ENCODE measurements at places on chromosomes 11 and 22.

DNA sequence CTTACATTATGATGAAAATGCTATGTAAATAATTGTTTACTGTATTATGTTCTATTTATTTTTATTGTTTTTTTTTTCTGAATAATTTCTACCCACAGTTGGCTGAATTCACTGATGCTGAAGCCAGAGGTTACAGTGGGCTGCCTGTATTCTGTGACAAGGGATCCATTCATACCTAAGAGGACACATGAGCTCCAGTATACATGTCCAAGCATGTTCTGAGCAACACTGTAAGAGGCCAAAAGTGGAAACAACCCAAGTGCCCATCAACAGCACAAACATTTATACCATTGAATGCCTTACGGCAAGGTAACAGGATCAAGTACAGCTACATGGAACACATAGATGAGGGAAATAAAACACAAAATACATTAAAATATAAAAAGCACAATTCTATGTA lies 1.4 kb upstream of the SRSF8 start:
- no peak for DNase-seq

- DNase-seq: no peak
Measured at GRCh38 chr11:12329797-12330196, 47.6 kb upstream of the PARVA start.

DNA sequence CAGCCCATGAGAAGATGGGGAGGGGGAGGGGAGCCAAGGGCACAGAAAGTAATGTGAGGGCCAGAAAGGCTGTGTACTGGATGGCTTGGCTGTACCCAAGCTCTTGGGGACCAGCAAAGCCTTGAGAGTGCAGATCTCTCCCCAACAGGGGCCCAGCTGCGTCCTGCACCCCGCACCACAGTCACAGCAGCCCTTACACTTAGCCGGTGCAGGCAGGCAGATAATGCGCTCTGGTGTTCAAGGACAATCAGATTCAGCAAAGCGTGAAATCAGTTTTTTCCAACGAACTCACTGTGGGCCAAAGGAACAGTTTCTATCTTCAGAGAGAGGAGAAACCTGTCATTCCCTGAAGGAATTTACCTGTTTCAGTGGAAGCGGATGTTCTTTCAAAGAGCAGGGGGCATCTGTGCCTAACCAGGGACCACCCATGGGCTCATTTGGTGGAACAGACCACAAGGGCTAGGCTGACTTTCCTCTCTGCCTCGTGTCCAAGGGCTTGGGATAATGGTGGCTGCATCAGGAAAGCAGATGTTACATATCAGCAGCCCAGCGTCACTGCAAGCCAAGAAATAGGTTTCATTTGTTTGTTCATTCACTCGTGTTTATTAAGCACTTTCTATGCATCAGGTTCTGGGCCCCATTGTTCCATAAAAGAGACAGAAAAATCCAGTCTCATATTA lies 81.2 kb upstream of the SPON1 start:
- DNase-seq: no peak

- peak; percentile 15 for DNase-seq
Measured at GRCh38 chr11:13487661-13488030, 8.2 kb downstream of the PTH start.

DNA sequence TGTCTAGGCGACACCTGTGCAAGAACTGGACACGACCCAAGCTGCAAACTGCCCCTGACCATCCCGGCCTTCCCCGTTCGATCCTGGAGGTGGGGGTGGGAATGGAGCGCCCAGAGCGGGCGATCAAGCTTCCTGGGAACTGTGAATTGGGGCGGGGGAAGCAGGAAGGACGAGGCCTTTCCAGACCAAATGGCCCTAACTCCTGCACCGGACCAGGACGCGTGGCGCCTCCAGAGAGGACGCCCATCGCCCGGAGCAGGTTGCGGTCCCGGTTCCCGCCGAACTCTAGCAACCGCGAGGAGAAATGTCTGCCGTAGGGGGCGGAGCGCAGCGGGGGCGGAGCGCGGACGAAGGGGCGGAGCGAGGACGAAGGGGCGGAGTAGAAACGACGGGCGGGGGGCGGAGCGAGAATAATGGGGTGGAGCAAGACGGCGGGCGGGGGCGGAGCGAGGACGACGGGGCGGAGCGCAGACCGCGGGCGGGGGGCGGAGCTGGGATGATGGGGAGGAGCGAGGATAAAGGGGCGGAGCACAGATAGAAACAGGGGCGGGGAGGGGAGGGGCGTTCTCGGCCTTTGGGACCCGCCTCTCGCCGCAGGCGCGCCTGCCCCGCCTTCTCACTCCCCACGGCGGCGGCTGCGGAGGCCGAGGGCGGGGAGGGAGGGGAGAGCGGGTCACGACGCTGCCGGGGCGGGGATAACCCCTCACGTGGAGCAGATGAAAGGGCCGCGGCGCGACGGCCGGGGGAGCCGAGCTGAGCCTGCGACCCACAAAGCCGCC lies at the start of gene ZNRF3:
Gene ZNRF3 (plus strand): TSS at position 695 of the 779 bp plus-strand sequence. CDS start 195 bp downstream, outside the sequence.
- DNase-seq: peak; percentile 90

DNA sequence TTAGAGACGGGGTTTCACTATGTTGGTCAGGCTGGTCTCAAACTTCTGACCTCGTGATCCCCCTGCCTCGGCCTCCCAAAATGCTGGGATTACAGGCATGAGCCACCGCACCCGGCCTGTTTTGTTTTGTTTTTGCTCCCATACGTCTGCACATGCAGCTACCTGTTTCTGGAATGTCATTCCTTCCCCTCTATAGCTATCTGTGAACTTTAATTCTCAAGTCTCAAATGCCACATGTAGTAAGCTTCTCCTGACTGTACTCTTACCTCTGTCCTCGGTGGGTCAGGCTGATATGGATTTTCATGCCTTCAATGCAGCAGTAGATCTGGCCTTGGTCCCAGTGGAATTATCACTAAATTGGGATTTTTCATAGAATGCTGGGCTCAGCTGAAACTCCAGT lies 12.4 kb upstream of the SWAP70 start:
- DNase-seq: no peak

DNA sequence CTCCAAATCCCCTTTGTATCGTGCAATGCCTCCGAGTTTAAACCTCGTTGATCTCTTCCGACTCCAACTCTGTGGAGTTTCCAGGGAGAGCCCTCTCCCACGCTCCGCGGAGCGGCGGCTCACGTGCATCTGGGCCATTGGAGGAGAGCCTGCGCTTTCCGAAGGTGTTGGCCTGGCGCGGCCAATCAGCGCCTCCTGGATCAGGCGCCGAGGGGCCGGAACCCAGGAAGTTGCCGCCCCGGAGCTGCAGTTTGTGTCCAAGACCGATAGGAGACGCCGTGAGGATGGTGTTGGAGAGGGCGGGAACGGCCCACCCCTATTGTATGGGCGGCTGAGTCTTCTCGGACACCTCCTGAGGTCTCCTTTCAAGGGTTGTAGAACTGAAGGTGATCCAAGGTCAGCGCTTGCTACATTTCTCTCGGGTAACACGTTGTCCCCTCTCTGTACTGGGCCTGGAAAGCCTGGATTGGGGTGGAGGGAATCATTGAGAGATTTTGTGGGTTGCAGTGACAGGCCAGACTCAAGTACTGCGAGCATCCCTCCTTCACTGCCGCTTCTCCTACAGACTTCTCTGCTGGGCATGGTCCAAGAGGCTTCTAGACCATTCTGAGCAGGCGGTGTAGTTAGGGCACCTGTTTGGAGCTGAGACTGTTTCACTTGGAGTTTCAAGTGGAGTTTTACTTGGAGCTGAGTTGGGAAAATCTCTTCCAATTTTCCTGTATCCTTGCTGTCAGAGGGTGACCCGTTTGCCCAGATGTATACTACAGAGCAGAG lies 1.7 kb downstream of the ADAMTS15 start:
- no peak for DNase-seq

GRCh38 chr22:48141301-48141700 lies 1378.9 kb downstream of the TBC1D22A start:
- no peak for DNase-seq

DNA sequence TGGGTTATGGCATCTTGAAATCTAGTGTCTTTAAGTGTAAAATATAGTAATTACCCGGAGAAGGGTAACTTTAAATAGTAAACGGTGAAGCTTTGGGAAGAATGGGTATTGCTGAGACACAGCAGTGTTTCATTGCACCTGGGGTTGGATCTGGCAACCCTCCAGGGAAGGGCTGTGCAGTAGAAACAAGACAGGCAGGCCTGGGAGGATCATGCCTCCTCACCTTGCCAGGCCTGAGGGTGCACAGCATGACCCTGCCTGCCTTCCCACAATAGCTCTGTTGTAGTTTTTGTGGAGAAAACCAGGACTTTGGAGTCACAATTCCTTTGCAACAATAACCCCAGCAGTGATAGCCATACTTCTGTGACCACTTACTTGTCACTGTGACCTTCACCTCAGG lies 64.6 kb upstream of the ADSL start:
- no peak for DNase-seq

DNA sequence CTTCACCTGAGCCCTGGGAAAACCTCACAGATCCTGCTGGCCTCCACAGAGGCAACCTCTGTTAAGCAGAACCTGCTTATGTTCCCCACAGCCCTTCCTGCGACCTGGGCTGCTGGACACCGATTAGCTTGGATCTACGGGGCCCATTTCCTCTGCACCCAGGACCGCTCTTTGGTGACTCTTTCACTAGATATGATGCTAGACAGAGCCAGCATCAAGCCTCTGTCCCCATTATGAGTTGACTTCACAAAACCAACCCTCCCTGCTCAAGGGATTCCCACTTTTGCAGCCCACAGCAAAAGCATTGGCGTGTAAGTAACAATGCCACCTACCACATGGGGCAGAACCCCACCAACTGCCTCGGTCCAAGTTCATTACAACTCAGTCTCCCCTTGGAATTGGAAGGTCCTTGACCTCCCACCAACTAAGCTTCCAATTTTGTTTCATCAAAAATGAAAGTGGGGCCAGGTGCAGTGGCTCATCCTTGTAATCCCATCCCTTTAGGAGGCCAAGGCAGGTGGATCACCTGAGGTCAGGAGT lies 15.2 kb upstream of the TMPRSS4 start:
- DNase-seq: no peak

DNA sequence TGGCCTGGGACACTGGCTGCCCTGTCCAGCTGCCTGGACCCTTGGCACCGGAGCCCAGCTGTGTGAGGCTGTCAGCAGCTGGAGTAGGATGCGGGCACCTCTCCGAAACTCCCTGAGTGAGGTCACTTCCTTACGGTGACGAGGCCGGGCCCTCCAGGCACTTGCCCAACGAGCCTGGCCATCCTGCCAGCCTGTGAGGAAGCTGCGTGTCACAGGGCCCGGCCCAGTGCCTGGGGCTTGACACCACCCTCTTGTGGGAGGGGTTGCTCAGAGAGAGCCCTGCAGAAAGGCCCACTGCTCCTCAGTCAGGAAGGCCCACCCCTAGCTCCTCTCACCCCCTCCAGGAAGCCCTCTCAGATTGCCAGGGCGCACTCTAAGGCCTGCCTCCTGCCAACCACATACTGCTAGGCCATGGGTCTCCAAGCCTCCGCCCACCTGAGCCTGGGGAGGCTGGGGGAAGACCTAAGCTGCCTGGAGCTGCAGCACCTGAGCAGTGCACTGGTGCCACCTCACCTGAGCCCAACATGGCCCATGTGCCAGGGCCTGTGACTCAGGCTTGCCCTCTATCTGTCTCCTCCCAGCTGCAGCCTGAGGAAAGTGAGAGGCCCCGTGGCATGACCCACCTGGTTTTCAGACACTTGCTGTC lies 4.3 kb upstream of the PHLDA2 start:
- DNase-seq: peak; percentile 20

GRCh38 chr11:2975594-2975993 lies 16.5 kb downstream of the NAP1L4 start:
- peak; percentile 32 for DNase-seq

GRCh38 chr22:43667656-43668055 lies 144.4 kb downstream of the EFCAB6 start:
- no peak for DNase-seq

DNA sequence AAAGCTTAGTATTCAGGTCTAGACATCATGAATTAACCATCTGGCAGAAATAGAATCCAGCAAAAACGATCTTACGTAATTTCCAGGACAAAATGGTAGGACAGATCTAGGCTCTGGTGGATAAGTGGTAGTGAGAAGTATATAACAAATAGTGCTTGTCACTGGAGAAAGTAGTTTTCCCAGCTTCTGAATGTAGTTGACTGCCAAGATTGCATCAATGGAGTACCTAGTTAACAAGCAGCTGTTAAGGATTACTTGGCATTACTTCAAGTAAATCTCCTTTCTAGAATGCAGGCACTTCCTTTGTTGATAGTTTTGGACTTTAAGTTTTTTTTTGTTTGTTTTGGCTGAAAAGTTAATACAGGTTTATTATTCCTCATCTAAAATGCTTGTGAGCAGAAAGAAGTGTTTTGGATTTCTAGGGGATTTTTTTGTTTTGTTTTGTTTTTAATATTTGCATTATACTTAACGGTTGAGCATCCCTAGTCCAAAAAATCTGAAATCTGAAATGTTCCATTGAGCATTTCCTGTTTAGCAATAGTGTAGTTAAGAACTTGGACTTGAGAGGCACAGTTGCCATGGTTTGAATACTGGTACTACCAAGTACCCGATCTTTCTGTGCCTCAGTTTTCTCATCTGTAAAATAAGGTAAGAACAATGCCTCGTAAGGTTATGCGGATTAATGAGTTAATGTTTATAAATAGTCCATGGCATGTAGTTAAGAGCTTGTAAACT lies 20.3 kb downstream of the FAM118B start:
- no peak for DNase-seq

DNA sequence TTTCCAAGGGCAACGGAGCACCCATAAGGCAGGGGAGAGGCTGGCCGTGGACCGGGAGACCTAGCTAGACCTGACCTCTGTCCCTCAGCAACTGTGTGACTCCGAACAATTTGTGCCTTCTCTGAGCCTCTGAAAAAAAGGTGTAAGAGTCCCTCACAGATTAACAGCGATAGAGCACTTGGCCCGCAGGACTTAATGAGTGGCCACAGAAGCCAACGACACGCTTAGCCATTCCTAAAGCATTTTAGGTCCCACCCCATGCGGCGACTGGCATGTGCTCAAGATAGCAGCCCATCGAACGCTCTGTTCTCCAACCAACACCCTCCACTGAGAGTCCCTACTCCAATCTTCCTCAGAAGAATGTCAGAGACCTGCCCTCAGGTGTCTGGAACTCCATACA lies 1.5 kb downstream of the SULT4A1 start:
- DNase-seq: no peak

DNA sequence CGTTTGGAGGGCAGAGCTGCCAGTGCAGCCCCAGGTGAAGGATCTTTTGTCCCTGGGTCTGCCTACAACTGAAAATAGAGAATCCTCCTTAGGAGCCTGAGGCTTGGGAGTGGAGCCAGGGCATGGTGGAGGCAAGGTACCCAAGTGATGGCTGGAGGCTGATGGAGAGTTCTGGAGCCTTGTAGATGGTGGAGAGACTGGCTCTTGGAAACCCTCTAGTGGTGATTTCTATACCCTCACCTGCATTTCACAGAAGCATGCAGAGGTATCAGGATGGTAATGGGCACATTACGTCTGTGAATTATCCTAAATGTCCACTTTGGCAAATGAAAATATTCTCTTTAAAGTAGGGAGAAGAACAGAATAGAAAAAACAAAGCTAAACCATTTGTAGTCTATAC lies 44.4 kb downstream of the INSC start:
- DNase-seq: no peak

- DNase-seq: no peak
Measured at GRCh38 chr11:104853276-104853675, 45.0 kb downstream of the CASP12 start.

Data from stimulated activated CD4-positive, alpha-beta T cell treated with anti-CD3 and anti-CD28 coated beads, Interleukin-4, amount 100 ng/mL, for 4 hours (primary cell).